ENCODE measurements at places on chromosomes 2 and 18.

GRCh38 chr18:36809590-36810381 is 19.0 kb downstream of the TPGS2 start:
- DNase-seq = no peak

DNA sequence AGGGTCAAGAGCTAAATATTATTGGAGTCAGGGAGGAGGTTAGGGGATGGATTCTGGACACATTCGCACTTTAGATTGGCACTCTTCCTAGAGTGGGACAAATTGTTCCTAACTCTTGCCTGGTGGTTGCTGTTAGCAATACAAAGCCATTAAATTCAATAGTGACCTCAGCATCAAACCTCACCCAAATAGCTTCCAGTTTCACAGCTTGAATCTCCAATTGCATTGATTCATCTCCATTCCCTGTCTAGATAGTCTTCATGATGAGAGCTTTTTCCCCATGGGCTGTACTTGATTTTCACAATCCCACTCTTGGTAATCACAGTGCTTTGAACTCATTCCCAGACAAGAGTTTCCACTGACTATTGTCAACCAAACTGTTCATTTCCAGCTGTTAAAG is 585.9 kb upstream of the SYT4 start:
- DNase-seq = no peak

DNA sequence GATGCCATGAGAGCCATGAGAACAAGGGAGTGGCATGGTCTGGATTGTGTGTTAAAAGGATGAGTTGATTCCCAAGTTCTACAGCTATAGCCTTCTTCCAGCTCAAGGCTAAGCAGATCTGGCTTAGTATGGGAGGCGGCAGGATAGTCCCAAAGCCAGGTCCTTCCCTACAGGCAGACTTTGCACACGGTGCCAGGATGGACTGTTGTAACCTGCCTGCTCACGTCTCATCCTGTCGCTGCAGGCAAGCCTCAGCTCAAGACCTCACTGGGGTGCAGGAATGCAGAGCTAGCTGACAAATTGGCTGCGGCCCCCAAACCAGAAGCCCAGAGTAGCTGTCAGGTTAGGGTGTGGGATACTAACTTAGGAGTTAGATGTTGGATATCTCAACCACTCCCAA is 28.8 kb upstream of the IGFBP5 start:
- no peak for DNase-seq

- DNase-seq = no peak
These were observed 59.6 kb downstream of the ZNF516 start for GRCh38 chr18:76435316-76435989.

GRCh38 chr18:75247611-75248421 is 37.2 kb downstream of the TSHZ1 start:
- no peak for DNase-seq

DNA sequence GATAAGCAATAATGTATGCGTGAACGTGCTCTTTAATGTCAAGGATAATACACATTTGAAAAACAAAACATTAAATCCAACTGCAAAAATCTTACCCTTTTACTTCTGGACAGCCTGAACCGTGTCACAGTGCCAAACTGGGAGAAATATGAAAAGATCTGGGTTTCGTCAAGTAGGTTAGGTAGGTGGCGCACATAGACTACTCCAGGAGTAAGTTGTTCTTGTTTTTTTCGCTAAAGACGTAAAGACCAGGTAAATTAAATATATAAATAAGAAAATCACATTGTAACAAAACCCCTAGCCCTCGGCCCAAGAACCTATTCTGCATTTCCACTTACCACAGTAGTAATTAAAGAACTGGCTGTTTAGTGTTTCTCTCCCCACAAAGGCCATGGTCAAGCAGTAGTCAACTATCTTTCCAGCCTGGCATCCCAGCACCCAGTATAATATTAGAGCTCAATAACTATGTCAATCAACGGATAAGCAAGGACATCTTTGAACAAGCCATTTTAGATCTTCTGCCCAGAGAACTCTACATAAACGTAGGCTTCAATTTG is 1.1 kb downstream of the NIFK start:
- DNase-seq = no peak

DNA sequence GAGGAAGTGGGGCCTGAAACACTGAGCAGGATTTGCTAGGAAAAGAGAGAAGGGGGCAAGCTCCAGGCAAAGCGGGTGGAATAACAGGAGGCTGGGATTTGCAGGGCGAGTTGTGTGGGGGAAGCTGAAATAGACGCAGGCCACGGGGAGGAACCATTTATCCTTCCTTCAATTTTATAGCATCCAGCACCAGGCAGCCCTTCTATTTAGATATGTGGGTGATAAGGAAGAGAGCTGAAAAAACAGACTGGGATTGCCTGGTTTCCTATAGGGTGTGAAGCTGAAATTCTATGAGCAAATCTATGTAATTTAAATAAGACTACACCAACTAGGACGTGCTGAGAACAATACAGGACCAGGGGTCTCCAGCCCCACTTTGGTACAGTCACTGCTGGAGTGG is 132.0 kb upstream of the REV1 start:
- DNase-seq = no peak

- no peak for DNase-seq
These were observed 91.5 kb upstream of the CDH7 start for GRCh38 chr18:65659312-65659711.

GRCh38 chr2:42128721-42129486 is 40.2 kb upstream of the EML4 start:
- no peak for DNase-seq

DNA sequence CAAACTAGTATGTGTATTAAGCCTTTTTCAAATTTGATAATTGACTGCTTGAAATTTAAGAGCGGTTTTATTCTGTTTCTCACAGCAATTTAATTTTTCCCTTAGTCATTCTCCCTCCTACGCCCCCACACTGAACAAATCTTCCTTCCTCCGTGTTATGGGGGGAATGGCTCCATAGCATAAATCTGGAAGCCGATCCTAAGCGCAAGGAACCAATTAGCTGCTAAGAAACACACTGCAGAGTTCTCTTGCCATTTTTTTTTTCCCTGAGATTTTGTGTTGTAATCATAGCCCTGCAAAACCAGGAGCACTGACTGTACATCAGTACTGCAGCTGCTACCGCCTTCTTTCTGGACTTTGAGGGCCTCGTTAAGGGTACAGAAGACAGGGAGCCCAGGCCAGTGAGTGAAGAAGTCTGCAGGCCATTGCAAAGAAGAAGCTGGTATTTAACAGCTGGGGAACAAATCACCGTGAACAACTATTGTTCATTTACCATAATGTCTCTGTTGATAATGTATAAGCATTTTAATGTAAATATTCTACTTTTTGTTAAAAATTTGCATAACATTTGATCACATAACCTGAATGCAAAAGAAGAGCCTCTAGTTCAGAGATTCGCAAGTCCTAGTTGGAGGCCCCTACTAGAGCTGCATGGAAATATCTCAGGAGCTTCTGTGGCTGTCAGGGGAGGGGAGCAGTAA is 264.0 kb downstream of the LRATD1 start:
- no peak for DNase-seq

DNA sequence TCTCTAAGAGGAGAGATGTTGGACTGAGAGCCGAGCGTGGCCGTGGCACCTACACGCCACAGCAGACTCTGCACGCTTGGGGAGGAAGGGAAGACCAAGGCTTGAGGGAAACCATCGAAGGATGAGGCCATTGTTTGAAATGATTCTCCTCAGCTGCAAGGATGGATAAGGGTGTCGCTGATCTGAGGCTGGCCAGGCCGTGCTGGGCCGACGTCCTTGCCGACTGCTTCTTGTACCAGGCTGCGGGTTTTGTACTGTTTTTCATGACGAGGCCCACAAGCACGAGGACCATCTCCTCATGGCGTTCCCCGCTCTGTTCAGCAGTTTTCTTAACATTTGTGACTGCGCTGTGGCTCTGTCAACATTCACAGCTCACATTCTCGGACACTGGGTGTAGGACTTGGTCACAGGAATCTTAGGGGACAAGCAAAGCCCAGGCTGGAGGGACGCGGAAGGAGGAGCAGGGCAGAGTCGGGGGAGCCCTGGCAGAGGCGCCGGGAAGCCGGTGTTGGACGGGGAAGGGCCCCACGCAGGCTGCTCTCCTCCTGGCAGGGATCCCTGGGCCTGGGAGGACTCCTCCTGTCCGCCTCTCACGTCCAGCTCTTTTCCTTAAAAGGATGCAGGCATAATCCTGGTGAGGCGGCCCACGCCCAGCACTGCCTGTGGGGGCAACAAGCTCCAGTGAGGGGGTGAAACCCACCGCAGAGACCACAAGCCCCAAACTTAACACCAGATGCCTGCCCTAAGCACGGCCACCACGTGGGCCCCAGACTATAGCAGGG is 259.0 kb upstream of the SALL3 start:
- no peak for DNase-seq

GRCh38 chr2:231672617-231673347 is 35.5 kb upstream of the PTMA start:
- no peak for DNase-seq

- no peak for DNase-seq
These were observed 32.6 kb downstream of the MLPH start for GRCh38 chr2:237519506-237520245.

DNA sequence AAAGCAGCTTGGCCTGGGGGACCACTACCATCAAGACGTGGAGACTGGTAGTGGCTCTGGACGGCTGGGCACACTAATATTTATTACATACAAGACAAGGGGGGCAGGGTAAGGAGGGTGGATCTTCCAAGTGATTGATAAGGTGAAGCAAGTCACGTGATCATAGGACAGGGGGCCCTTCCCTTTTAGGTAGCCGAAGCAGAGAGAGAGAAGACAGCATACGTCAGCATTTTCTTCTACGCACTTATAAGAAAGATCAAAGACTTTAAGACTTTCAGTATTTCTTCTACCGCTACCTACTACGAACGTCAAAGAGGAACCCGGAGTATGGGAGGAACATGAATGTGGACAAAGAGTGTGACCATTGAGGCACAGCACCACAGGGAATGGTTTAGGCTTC is 307.9 kb downstream of the RPIA start:
- DNase-seq = no peak

DNA sequence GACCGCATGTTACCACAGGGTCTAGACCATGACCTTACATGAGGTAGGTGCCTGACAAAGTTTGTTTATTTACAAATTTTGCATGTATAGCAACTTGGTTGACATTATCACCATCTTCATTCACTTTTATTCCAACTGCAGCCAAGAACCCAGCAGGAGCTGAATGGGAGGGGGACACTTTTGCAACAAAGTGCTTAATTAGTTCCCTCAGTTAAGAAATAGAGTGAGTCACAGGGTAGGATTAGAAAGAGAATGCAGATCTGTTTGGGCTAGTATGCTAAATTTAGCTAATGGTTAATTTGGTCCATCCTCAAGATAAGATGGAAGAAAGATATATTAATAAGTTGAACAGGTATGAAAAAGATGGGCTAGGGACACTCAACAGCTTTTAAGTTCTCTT is 678.9 kb downstream of the ARHGAP15 start:
- no peak for DNase-seq

- DNase-seq = no peak
These were observed 8.4 kb downstream of the PTPRM start for GRCh38 chr18:7575465-7576028.

GRCh38 chr2:80496775-80497174 is 192.2 kb upstream of the LRRTM1 start:
- DNase-seq = no peak

- no peak for DNase-seq
These were observed 280.7 kb upstream of the VWC2L start for GRCh38 chr2:214130114-214130513.

GRCh38 chr2:8535821-8536685 is 145.8 kb upstream of the ID2 start:
- no peak for DNase-seq

GRCh38 chr2:174699993-174700766 is 64.1 kb downstream of the CHRNA1 start:
- DNase-seq = no peak

DNA sequence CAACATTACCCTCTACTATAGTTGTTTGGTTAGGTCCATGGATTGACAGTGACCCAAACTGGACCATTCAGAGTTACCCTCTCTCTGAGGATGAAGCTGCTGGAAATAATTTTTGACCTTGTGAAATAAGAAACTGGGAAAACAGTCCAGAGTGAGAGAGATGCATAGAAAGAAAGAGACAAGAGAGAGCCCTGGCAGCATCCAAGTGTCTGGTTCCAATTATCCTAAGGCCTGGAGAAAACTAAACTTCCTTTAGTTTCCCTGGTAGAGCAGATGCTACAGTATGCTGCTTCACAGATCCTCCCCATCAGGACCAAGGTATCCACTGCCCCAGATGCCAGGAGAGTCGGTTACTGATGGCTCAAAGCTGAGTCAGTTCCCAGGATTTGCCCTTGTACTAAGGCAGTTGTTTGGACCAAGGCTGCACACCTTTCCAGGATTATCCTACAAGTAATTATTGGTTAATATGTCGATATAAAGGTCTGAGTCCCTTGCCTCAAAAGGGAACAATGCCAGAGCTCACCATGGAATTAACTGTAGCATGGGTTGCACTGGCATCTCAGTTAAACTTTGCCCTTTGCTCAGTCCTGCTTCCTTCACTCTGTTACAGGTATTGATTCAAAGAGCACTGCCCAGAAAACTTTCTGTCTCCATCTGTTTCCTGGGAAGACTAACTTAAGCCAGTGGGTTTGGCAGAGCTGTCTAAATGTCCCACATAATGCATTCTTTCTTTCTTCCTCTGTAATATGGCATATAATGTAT is 14.6 kb upstream of the CHN1 start:
- DNase-seq = no peak

- no peak for DNase-seq
These were observed 114.4 kb downstream of the CTNNA2 start for GRCh38 chr2:79627237-79627636.

DNA sequence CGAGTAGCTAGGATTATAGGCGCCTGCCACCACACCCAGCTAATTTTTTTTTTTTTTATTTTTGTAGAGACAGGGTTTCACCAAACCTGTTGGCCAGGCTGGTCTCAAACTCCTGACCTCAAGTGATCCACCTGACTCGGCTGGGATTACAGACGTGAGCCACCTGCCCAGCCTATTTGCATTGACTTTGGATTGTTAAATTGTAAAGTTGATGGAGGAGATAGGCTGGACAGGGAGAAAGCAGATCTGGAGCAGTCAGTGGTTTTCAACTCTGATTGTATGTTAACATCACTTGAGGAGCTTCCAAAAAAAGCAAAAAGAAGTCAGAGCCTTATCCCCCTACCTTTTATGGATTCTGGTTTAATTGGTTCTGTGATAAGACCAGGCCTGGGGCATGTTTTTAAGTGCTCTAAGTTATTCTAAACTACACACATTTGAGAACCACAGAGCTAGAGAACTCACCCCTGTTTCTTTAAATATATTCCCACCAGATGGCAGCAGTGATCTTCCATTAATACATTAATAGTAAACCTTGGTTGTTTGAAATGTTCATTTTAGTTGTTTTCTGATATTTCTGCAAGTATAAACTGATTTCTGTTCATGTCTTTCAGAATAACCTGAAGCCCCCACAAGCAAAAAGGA is 7.5 kb downstream of the C2orf49 start:
- DNase-seq = no peak

DNA sequence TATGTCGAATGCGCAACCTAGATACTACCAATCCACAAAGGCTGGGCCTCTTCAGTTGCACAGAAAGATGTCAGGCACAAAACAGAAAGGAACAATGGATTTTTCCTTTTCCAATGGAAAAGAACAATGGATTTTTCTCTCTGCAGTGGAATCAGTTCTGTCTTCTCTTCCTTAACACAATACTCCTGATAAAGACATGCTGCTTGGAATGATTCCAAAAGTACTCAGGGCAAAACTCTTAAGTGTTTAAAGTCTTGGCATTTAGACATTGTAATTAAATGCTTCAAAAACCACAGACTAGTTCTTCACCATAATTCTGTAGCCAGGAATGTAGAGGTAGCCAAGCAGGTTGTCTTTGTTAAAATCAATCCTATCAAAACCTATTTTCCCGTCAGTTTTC is 46.7 kb upstream of the FLACC1 start:
- DNase-seq = no peak
